Suprapubic skin (tissue), 4 donors: ENCODE measurements at places on chromosomes 3 and 15. TPM values are rescaled to one million over a fixed set of nuclear protein-coding genes. Genes with fewer than 3 reads are reported as not detected.

Gene FEZF2
- total RNA-seq = not detected

Gene PCOLCE2
- total RNA-seq = 13.3 TPM

Gene VILL
- total RNA-seq = 16.7 TPM

Gene RAB8B
- 12.9 TPM for total RNA-seq

Gene SOX14
- total RNA-seq = not detected

Gene CLSTN2
- 5.1 TPM for total RNA-seq

Gene MB21D2
- total RNA-seq = 11.2 TPM

Gene KNG1
- total RNA-seq = not detected

Gene C3orf20
- total RNA-seq = 0.21 TPM

Gene THSD4
- 24.6 TPM for total RNA-seq

Gene LRRIQ4
- not detected for total RNA-seq

Gene FHIT
- 35.6 TPM for total RNA-seq

Gene CCRL2
- 0.81 TPM for total RNA-seq

Gene WNT5A
- total RNA-seq = 13.9 TPM

Gene MASP1
- total RNA-seq = 1.0 TPM

Gene TMEM212
- not detected for total RNA-seq

Gene PLAAT1
- total RNA-seq = 0.49 TPM
